ENCODE measurements at places on chromosomes 3 and 15.
A peak's percentile ranks its signal among the peaks of the same experiment; 100 is the strongest.

DNA sequence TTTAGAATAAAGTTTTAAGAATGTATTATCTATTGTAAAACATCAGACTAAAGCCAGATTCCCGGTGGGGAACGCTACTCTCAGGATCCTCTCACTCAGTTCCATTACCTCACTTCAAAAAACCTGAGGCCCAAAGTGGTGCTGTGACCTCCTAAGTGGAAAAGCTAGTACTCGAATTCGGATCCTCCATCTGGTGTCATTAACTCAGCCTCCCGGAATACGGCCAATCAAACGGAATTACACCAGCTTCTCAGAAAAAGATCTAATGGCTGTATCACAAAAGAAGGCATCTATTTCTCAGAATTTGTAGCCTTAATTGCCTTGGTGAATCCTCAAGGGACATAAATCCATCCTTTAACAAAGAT is 627 bp downstream of the ACAD11 start:
- DNase-seq = no peak

GRCh38 chr3:104556372-104557078 is 810.2 kb upstream of the ALCAM start:
- no peak for DNase-seq

DNA sequence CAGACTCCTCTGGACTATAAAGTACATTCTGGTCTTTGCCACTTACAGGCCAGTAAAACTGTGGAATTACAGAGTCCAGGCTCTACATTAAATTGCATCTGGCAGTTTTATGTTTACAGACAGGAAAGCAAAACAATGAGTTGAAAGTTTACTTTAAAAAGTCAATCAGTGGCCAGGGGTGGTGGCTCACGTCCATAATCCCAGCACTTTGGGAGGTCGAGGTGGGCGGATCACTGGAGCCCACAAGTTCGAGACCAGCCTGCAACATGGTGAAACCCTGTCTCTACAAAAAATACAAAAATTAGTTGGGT is 53.8 kb downstream of the TM4SF4 start:
- no peak for DNase-seq

DNA sequence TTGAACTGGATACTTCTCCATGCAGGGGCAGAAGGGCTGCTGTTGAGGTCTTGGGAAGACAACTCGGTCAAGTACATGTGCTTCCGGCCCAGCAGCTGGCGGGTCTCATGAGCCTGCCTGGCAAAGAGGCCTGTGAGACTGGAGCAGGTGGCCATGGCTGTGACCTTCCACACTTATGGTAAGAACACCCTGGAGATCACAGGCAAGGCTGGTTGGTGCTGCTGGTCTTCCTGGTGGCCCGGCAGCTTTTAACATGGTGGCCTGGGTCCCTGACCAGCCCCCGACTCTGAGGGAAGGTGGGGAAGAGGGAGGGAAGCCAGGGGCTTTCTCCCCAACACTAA is 15.4 kb downstream of the CHRD start:
- DNase-seq = no peak

DNA sequence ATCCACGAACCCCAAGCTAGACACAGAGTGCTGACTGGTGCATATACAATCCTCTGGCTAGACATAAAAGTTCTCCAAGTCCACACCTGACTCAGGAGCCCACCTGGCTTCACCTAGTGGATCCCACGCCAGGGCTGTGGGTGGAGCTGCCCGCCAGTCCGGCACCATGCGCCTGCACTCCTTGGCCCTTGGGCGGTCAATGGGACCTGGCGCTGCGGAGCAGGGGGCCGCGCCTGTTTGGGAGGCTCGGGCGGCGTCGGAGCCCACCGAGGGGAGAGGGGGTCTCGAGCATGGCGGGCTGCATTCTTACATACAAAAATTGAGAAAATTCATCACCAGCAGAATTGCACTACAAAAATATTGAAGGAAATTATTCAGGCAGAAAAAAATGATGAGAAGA is 120.7 kb upstream of the FAN1 start:
- DNase-seq = no peak

DNA sequence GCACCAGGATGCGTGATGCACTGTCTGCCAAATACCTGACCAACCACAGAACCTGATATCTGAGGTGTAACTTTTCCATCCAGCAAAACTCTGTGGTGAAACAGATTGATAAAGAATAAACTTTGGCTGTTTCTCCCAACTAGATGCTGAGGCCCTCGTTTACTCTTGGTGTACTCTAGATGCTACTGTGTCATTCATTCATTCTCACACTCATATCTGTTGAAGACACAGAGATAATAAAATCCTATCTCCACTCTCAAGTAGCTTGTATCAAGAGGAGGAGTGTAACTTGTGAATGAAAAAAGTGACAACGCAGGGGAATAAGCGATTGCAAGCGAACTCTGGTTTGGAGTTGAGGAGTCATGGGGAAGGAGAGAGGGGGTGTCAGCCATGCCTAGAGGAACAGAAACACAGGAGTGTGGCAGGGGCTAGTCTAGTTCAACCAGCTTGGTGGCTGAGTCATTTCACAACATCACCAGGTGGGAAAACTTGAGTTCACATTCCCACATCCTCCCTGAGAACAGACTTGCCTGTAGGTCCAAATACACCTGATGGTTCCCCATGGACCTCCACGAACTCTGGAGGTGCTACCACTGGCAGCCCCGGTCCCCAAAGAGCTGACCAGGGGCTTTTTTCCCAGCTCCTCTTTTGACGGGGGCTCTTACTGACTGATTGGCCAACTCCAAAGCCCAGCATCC is 73.3 kb upstream of the SNRK start:
- DNase-seq = no peak

DNA sequence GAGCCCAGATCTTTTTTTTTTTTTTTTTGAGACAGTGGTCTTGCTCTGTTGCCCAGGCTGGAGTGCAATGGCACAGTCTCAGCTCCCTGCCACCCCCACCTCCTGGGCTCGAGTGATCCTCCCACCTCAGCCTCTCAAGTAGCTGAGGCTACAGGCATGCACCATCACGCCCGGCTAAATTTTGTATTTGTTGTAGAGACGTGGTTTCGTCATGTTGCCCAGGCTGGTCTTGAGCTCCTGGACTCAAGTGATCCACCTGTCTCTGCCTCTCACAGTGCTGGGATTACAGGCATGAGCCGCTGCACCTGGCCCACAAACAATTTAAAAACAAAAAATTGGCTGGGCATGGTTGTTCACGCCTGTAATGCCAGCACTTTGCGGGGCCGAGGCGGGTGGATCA is 22.6 kb upstream of the SLC6A6 start:
- DNase-seq = no peak

GRCh38 chr15:68592544-68592943 is 13.8 kb downstream of the CORO2B start:
- DNase-seq = no peak

DNA sequence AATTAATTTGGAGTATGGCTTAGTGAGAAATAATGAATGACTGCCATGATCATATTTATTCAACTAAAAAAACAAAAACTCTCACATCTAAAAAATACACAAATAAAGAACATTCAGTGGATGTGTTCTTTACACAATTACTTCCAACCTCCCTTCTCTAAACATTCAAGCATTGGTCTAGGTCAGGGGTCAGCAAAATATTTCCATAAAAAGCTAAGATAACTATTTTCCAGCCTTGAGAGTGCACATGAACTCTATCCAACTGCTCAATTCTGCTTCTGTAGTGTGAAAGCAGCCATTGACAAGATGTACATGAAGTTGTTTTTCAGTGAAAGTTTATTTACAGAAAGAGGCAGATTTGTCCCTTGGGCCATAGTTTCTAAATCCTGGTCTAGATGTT is 406.3 kb downstream of the MAGI1 start:
- DNase-seq = no peak

- peak; percentile 19 for DNase-seq
Observed at GRCh38 chr3:50503504-50504342, at the start of gene CACNA2D2. Gene CACNA2D2 (minus strand): TSS chr3:50503634. CDS start chr3:50503423, 211 bp downstream.

- DNase-seq = no peak
Observed at GRCh38 chr3:32816439-32817256, 1.1 kb upstream of the TRIM71 start.

- DNase-seq = no peak
Observed at GRCh38 chr3:46114323-46114988, 87.2 kb upstream of the XCR1 start.

DNA sequence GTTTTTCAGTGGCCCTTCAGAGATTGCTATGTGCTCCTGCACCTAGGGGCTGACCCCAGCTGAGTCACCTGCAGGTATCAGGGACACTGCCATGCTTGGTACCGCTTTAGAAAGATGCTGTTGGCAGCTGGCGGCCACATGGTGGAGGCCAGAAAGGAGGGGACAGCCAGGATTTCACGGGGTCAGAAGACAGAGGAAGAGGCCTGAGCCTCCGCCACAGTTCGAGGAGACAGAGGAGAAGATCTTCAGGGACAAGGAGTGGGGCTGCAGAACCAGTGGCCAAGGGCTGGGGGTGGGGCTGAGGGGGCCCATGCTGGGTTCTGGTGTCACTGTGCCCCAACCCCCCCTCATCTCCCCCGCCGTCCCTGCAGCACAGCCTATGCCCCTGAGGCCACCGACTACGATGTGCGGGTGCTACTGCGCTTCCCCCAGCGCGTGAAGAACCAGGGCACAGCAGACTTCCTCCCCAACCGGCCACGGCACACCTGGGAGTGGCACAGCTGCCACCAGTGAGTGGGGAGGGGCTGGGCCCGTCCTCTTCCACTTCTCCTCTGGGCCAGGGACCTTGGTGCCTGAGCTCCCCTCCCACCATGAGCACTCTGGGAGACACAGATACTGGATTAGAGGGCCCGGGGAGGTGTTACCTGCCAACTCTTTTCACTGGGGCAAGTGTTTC is 19.9 kb downstream of the LOXL1 start:
- DNase-seq = no peak

- no peak for DNase-seq
Observed at GRCh38 chr3:157375342-157375986, 61.2 kb upstream of the PTX3 start.

DNA sequence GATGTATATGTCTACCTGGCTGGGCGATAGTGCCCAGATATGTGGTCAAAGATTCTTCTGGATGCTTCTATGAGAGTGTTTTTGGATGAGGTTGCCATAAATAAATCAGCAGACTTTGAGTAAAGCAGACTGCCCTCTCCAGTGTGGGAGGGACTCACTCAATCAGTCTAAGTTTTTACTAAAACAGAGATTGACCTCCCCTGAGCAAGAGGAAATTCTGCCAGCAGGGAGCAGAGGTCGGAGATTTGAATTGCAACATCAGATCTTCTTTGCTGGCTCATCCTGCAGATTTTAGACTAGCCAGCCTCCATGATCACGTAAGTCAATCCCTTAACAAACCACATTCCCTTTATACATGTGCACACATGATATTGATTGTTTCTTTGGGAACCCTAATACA is 300.9 kb downstream of the MCTP2 start:
- DNase-seq = no peak

- DNase-seq = no peak
Observed at GRCh38 chr3:45616158-45616557, 21.6 kb downstream of the LIMD1 start.

- no peak for DNase-seq
Observed at GRCh38 chr15:39270221-39270855, 310.5 kb upstream of the THBS1 start.

DNA sequence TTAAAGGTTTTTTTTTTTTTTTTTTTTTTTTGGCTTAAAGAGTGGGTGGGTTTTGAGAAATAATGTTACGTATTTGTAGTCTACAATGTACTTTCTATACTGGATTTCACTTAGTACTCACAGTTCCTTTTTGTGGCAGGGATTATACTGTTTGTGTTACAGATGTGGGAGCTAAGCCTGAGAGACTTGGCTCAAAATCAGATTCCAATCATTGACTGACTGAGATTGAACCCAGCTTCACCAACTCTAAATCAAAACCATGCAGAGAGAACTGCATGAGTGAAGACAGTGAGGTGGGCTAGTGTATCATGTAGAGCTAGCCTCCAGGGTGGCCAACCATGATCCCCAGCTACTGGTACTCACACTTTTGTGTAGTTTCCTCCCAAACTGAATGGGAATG is 68.0 kb downstream of the TMEM108 start:
- no peak for DNase-seq

DNA sequence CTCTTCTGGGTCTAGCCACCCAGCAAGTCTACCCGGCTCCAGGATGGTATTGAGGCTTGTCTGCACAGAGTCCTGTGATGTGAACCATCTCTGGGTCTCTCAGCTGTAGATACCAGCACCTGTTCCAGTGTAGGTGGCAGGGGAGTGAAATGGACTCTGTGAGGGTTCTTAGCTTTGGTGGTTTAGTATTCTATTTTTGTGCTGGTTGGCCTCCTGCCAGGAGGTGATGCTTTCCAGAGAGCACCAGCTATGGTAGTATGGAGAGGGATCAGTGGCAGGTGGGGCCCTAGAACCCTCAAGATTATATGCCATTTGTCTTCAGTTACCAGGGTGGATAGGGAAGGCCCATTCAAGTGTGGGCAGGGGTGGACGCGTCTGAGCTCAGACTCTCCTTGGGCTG is 283.4 kb upstream of the LYSMD4 start:
- DNase-seq = no peak

DNA sequence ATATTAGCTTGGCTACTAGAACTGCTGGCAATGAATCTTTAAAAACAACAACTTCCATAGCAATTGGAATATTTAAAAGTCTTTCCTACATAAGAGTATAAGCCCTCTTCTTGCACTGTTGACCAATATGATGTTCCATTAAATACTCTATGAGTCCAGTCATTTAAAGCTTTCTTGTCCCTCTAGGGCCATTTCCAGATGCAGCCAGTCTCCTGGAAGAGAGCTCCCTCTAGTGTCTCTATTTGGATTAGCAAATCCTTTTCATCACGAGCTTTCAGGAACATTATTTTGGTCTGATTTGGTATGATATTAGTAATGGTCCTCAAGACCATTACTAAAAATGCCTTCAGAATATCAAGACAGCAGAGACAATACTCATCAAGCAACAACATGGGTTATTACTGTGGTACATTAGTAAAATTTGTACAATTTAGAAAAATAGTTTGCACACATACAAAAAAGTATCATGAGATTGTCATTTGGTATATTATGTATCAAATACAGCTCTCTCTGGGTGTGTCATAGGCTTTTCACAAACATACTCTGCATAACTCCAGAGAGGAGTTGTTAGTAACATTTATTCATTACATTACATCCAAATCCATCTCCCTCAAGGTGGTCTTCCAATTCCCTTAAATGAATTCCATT is 101.3 kb downstream of the DPH6 start:
- no peak for DNase-seq

DNA sequence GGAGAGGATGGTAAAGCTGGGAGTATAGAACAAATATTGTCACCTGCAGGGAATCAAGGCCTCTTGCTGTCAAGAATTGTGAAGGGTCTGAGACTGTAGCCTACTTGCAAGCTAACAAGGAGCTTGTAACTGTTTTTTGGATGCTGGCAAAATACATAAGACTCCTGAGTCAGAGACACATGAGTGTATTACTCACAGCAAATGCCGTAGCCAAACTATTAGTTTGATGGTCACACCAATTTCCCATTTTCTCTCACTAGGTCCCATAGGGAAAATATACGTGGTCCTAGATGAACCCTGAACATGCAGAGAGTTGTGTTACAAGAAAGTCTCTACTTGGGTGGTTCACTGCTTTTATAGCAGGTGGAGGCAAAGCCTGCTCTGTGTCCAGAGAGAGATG is 44.7 kb upstream of the LIPC start:
- no peak for DNase-seq

- no peak for DNase-seq
Observed at GRCh38 chr3:120642368-120642948, 39.6 kb downstream of the HGD start.

GRCh38 chr3:71421475-71421819 is 162.1 kb downstream of the FOXP1 start:
- DNase-seq = no peak

Measured in stimulated activated CD8-positive, alpha-beta memory T cell treated with anti-CD3 and anti-CD28 coated beads, Interleukin-4, amount 100 ng/mL, for 4 hours (primary cell).